ENCODE measurements at places on chromosomes 2 and 18.

GRCh38 chr2:85600951-85601770 is 1.3 kb downstream of the TMEM150A start:
- no peak for DNase-seq

GRCh38 chr18:830315-830901 is 18.4 kb upstream of the YES1 start:
- peak; percentile 73 for DNase-seq

DNA sequence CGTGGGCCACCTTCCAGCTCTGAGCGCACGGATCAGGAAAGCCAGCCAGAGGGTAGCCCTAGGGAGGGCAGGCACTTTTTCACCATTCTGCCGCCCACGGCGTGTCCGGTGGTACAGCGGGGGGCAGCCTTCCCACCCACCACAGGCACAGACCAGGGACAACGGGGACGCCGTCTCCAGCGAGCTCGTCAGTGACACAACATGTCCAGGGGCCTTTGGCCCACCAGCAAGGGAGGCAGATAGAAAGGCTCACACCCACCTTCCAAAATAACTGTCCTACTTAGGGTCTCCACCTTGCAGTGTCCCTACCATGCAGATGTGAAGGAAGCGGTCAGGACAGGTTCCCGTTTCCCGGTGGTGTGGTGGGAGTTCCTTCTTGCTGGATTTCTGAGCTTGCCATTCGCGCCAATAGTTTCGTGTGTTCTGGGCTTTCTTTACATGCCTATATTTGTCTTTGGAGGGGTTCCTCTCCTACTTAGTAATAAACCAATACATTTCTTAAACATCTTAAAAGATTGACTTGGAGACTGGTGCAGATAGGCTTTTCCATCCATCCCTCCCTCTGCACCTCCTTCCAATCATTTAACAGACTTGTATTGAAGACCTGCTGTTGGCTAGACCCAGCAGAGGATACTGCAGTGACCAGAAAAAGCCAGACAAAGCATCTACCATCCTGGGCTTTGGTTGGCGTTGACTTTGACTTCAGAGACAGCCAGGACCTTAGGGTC is 872 bp downstream of the ASB1 start:
- DNase-seq, result no peak

- no peak for DNase-seq
Measured at GRCh38 chr2:219282943-219283581, 3.9 kb downstream of the DNAJB2 start.

- DNase-seq, result no peak
Measured at GRCh38 chr2:9678544-9678943, 47.7 kb upstream of the YWHAQ start.

- no peak for DNase-seq
Measured at GRCh38 chr2:234178330-234179030, 128.0 kb downstream of the SPP2 start.

DNA sequence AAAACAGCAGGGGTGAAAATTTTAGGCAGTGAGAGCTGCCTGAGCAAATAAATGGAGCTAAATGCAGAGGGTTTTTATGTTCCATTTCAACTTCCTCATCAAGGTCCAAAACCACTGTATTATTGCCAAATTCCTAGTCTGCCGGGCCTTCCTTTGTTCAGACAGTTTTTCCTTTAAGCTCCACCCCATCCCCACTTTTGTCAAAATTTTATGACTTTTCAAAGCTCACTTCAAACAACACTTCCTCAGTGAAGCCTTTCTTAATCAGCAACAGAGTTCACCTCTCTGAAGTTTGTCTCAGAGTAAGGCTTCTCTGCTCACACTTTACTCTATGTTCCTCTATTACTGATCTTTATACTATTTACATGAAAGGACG is 81.3 kb downstream of the CERKL start:
- peak; percentile 66 for DNase-seq

- no peak for DNase-seq
Measured at GRCh38 chr2:216379977-216380376, 7.7 kb upstream of the MARCHF4 start.
